Central memory CD4-positive, alpha-beta T cell (primary cell): ENCODE measurements at places on chromosomes 2 and 18.
A peak's percentile ranks its signal among the peaks of the same experiment; 100 is the strongest.

- peak; percentile 74 for DNase-seq
Observed at GRCh38 chr2:174753038-174753633, 11.1 kb downstream of the CHRNA1 start.

DNA sequence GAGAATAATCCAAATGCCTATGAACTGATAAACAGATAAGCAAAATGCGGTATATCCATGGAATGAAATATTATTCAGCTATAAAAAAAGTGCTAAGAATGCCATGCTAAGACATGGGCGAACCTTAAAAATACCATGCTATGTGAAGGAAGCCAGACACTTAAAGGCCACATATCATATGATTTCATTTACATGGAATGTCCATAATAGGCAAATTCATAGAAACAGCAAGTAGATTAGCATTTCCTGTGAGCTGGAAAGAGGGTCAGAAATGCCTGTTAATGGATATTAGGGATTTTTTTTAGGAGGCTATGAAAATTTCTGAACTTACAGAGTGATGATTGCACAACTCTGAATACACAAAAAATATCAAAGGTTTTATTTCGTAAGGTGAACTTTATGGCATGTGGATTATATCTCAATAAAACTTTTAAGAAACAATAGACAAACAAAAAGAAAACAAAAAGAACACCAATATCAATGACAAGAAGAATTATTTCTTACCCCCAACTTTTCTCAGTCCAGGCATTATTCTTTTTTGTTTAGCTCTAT lies 1207.7 kb downstream of the SUCLG1 start:
- DNase-seq = no peak

DNA sequence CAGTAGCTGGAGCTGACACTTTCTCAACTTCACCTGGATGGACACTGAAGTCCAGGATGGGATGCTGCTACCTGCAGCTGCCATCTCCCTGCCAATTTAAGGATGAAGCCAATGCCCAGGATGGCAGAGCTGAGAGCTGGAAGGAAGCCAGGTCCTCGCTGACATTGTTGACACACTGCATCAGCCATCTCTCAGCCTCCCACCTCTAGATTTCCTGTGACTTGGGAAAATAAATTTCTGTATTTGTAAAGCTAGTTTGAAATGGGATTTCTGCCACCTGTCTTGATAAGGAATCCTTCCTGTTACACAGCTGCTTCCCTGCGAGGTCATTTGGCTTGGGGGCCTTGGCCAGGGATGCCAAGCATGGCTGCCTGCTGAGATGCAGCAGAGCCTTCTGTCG lies 43.5 kb downstream of the KCTD1 start:
- no peak for DNase-seq

DNA sequence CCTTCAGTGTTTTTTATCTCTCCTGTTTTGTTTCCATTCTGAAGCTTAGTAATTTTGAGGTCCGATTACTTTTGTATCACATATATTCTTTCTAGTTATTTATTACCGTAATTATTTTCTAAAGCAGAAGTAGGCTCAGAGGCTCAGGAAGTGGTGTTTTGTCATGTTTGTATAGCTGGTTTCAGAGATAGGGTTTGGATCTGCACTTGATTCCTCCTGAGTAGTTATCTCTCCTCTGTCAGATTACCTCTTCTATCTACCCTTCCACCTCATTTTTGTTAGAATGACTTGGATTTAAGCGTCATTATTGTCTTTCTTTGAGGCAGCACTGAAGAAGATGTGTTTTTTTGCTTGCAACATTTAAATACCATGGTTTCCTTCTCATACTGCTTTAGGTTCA lies 95.4 kb downstream of the MTA3 start:
- DNase-seq = no peak

DNA sequence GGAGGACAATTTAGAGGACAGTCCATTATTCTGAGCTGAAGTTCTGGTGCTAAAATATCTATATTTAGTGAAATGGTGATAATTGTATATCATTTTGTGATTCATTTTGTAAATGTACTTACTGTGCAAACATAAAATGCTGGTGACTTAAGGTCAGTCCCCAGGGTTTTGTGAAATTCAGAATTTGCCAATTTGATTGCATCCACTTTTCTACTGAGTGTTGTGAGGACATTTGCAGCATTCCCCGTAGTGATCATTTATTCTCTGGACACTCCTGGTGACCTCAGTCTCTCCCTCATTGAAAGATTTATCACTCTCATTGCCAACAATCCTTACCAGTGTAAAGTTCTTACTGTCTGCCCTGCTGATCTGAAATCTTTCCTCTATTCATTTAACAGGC lies 98.2 kb downstream of the SOCS6 start:
- no peak for DNase-seq

DNA sequence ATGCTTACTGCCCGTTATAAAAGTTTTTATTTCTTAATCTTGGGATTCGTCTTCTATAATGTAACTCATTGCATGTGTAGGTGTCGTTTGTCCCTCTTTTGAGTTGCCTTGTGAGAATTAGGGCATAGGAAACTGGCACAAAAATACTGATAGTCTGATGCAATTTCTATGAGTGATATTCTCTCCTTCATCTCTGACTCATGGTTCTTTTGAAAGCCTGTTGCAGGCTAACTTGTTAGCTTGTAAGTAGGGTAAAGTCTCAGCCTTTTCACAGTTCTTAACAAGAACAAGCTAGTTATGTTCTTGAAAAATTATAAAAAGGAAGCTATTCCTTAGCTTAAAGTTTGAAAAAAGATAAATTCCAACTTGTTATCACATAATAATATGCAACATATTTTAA lies 1085.4 kb upstream of the NRXN1 start:
- DNase-seq = no peak

DNA sequence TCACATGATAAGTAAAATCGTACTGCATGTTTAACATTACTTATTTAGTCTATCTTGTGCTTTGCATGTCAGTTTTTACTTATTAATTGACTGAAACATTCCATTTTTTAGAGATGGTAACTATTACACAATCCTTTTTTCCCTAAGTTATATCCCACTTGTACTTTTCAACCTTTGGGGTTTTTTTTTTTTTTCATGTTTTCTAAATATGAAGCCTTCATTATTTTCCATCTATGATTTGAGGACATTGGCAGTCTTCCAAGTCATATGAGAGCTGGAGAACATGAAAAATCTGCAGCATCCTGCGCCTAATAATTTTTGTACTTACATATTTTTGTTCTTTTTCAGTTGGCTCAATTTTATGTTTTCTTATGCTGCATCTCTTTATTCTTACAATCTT lies 113.9 kb downstream of the MYO1B start:
- no peak for DNase-seq

- no peak for DNase-seq
Observed at GRCh38 chr2:140801311-140801710, 1329.5 kb downstream of the LRP1B start.

- no peak for DNase-seq
Observed at GRCh38 chr18:46414863-46415262, 242.2 kb downstream of the LOXHD1 start.

DNA sequence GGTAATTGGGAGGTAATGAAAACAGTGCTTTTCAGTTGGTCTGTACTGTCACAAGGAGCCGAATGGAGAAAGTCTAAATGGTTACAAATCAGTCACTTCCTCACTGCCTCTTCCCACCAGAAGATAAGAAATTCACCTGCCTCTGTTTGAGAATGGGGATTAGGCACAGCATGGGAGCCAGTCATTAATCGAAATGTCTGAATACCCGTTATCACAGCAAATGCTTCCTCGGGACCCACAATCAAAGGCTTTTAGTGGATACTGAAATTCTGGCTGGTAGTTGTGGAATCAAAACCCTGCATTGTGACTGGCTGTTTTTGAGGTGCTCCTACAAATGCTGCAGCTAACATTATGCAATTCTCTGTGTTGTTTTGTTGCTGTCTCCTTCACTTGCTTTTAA lies 461.0 kb upstream of the MEX3C start:
- no peak for DNase-seq

DNA sequence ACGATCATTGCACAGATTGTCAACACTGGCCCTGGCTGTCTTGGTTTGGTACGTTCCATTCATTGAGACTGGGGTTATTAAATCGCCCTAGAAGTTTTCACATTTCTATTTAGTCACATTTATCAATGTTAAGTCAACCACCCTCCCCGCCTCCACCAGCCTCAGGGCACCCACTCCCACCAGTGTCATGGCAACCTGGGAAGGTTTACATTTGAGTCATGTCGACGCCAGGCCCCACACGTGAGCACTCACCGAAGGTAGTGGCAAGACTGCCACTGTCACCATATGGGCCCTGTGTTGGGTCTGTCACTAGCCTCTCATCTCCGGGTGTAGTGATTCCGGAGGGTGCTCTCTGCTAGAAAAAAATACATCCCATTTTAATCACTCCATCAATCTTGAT lies 194.2 kb downstream of the TWIST2 start:
- DNase-seq = no peak

GRCh38 chr2:152050915-152051314 lies 47.9 kb downstream of the CACNB4 start:
- DNase-seq = no peak

- no peak for DNase-seq
Observed at GRCh38 chr18:362311-363290, 94.8 kb upstream of the THOC1 start.

GRCh38 chr2:238247841-238248453 lies 8.1 kb upstream of the HES6 start:
- DNase-seq = no peak

- no peak for DNase-seq
Observed at GRCh38 chr2:143420313-143420712, 291.1 kb downstream of the ARHGAP15 start.

DNA sequence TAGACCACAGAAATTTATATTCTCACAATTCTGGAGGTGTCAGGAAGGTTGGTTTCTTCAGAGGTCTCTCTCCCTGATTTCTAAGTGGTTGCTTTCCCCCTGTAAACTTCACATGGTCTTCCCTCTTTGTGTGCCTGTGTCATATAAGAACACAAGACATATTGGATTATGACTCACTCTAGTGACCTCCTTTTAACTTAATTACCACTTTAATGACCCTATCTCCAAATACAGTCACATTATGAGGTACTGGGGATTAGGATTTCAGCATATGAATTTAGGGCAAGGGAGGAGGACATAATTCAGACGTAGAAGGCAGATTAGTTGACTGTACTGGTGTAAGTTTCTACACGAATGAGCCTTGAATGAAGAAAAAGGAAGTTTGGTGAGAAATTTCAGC lies 38.2 kb upstream of the EPHA4 start:
- no peak for DNase-seq

DNA sequence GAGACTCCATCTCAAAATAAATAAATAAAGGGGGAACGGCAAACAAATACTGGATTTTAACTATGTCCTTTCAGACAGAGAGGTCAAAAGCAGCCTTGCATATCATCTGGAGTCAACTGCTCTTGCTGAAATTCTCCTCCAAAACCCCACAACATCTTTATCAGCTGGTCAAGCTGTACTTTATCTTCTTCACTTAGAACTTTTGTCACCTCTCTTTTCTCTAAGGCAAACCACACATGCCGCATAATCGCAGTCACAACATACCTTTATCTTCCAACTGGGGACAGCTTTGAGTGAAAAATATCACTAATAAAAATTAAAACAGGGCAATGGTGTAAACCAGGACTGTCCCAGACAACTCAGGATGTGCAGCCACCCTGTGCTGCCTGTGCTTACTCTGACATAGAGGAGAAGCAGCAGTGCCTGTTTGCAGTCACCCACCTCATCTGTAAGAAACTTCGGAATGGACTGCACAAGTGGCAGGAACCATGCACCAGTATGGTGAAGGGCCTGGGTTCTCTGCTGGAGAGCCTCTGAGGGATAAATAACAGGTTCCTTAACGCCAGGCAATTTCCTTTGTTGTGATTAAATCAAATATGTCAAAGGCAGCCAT lies 6.2 kb downstream of the MPPE1 start:
- DNase-seq = no peak

DNA sequence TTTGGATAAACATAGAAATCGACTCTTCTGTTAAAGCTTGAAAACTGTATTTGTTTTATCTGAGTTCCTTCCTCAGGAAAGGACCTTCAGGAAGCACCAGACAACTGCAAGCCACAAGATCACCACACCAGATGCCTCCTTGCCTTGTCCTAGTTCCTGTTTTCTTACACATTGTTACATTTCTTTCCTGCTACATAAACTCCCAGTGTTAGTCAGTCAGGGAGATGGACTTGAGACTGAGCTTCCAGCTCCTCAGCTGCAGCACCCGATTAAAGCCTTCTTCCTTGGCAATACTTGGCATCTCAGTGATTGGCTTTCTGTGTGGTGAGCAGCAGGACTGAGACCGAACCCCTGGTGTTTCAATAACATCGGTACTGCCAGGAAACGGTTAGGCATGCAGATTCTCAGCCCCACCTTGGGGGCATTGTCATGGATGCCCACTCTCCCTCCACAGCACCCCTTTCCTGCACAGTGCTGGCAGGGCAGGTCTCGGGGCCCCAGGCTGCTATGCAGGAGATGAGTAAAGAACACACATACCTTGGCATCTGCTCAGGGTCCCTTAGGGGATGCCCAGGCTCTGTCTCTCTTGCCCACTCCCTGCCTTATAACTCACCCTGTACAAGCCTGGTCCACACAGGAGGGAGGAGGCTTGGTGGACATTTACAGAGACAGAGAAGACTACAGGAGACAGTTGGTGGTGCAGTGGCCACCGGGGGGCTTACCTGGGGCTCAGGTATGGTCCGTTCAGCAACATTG lies 32.6 kb downstream of the ANKMY1 start:
- no peak for DNase-seq

GRCh38 chr18:4319738-4320677 lies 135.1 kb downstream of the DLGAP1 start:
- DNase-seq = no peak

DNA sequence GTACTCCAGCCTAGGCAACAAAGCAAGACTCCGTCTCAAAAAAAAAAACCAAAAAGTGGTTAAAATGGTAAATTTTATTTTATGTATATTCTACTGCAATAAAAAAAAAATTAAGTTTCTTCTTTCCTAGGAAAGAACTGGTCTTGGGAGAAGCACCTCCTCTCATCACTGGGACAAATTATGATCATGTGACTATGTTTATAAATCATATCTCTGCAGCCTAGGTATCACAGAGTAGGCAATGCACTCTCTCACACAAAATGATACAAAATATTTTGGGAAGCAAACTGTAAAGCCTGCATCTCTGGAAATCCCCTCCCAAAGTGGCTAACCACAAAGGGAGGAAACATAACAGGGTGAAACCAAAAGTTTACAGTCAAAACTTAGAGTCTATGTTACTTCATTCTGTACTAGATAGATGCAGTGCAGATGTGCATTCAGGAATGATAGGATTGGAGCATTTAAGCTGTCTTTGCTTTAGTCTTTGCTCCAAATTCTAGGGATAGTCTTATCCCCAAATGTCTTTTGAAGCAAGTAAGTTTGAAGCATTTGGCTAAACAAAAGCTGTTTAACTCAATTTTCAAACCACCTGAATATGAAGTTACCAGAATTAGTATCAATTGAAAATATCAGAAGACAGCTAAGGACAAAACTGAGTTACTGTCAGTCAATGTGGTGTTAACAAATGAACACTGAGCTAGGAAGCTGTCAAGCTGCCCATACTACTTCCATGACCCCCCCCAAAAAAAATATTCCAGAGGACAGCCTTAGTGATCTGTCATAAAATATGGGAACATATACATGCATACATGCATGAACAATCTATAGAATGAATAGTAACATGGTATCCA lies 21.1 kb upstream of the MALT1 start:
- peak; percentile 64 for DNase-seq

- no peak for DNase-seq
Observed at GRCh38 chr2:217703999-217704398, 298.8 kb downstream of the TNS1 start.
